ENCODE measurements at places on chromosomes 3 and 15.

GRCh38 chr3:58237238-58237940 lies at the start of gene ABHD6:
Gene ABHD6, plus strand, starts transcription at chr3:58237792. Its CDS starts 18,795 bp downstream, at chr3:58256587.
- DNase-seq: peak; percentile 68

GRCh38 chr15:60699845-60700244 lies 220.9 kb upstream of the ICE2 start:
- DNase-seq: no peak

- no peak for DNase-seq
Measured at GRCh38 chr15:91408476-91409076, 308.5 kb downstream of the SV2B start.

GRCh38 chr3:123871946-123872345 lies 12.2 kb downstream of the MYLK start:
- no peak for DNase-seq

GRCh38 chr15:50330921-50331320 lies 24.1 kb downstream of the GABPB1 start:
- DNase-seq: no peak

- no peak for DNase-seq
Measured at GRCh38 chr15:61702224-61703020, 357.8 kb downstream of the VPS13C start.

GRCh38 chr3:156859578-156859977 lies 33.4 kb downstream of the LEKR1 start:
- no peak for DNase-seq

- DNase-seq: no peak
Measured at GRCh38 chr3:138079901-138080300, 35.5 kb downstream of the DZIP1L start.

GRCh38 chr3:57892423-57892822 lies 115.8 kb upstream of the FLNB start:
- no peak for DNase-seq

GRCh38 chr15:62666046-62666445 lies 376.5 kb upstream of the TPM1 start:
- DNase-seq: no peak

DNA sequence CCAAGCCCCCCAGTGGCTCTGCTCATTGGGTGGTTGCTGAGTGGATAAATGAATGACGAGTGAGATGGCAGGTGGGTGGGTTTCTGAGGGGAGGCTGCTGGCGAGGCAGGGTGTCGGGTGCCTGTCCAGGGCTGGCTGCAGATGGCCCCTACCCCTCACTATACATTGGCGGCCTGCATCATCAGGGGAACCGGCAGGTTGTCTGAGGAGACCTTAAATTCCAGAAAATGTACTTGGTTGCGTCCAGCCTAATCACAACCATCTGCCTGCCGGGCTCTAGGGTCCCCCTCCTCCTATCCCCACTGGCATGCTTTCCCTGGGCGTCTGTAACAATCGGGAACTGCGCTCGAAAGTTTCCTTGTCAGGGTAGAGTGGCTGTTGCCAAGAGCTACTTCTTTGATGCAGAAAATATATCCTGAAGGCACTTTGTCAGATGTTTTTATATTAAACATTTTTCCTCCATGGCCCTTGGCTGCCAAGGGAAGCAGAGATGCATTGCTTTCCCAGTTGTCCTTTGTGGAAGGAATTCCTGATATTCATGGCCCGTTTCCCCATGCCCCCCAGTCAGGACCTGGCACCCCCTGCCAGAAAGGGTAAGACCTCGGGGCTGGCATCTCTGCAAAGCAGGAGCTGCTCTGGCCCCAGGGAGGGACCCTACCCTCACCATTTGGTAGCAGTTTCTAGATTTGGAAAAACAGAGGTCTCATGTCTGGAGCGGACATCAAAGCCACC lies 22.9 kb downstream of the SMAD6 start:
- DNase-seq: no peak

DNA sequence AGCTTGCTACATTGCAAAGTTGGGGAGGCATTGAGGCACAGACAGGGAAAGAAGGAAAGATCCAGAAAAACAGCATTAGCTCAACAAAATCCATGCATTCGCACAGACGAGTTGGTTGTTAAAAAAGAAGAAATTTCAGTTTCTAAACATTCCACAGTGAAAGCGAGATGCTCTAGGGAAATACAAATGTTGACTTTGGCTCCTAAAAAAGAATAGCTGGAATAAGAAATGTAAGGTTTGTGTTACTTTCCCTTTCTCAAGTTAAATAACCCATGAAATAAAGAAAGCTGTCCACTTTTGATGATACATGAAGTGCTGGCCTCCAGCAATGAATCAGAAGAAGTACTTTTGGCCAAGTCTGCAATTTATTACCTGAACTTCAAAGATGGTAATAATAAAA lies 465.1 kb downstream of the ERC2 start:
- DNase-seq: no peak

DNA sequence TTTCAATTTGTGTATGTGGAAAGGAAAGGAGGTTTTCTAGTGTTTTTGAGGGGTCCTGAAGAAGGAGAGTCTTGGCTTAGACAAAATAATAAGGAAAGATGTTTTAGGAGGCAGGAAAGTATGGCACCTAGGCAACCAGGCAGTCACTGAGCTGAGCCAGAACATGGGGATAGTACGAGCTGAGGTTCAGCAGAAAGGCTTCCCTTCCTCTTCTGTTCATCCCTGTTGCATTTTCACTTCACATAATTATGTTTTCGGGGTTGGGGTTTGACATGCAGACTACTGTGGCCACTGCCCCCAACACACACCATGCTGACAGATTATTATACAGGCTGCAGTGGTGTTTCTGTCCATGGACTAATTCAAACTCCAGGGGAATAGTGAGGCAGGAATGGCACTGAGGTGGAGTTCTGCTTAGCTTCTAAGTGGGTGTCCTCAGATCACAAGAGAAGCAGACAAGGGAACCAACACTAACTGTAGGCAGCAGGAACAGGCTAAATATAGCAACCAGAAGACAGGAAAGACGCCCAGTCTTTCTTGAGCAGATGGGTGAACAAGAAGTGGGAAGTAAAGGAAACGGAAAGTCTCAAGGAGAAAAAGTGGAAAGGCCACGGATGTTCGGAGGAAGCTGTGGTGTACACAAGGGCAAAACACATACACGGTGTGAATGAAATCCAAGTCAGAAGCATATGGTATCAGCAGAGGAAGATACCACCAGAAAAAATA lies 305.8 kb downstream of the PLCL2 start:
- no peak for DNase-seq

DNA sequence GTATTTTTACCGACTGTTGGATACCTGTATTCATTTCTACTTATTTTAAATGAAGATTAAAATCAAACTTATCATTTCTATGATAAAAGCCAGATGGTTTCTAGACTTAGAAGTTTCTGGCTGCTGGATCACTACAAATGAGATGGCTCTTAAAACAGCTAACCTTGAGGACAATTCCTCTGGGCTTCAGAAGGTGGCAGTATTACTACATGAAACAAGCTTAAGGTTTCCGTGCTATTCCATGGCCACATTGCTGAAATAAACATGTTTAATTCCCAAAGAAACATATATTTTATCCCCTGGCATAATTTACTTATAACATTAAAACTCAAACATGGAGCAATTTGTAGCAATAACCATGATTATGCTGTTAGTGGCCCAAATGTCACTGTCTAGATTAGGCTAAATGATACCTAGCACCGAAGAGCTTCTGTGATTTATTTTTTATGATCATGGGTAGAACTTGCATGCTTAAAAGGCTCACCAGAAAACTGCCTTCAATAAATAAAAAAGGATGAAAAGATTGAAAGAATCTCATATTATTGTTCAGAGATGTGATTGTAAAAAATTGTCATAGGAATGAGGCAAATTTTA lies 204.0 kb upstream of the NANOGP8 start:
- DNase-seq: no peak

DNA sequence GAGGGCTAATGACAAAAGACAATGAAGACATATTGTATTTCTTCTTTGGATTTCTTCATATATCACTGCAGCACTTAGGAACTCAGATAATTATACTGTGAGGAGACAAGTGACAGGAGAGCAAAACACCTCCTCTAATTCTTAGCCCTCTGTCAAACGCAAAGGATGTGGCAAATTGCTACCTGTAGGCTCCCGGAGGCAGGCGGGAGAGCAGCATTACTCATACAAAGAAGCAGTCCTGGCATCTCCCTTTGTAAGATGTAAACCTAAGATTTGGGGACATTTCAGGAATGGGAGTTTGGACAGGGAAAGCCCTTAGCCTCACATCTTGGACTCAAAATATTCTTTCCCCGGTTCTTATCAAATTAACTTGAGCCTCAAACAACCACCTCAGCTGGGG lies 460.8 kb downstream of the SOX2 start:
- no peak for DNase-seq

- DNase-seq: no peak
Measured at GRCh38 chr3:63937661-63938651, 25.8 kb upstream of the SCAANT1 start.

DNA sequence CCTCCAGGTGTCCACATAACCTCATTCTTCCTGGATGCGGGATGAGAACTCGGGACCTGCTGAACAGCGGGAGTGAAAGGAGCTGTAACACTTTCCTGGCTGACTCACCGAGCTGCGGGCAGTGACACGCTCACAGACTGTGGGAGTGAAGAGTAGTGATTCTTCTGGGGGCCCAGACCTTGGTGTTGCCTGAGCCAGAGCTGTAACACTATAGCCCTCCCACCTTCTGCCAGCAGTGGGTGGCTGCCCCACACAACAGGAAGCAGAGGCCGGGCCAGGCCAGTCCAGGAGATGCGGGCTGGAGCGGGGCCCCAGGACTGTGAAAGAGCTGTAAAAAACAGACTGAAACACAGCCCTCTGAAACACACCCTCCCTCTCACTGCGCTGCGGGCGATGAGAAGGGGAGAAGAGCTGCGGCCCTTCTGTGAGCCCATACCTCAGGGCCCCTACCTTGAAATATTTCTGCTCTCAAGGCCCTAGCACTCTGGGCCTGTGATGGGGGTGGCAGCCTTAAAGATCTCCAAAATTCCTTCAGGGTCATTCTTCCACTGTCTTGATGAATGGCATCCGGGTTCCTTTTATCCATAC lies 464.0 kb upstream of the CCDC54 start:
- DNase-seq: no peak

DNA sequence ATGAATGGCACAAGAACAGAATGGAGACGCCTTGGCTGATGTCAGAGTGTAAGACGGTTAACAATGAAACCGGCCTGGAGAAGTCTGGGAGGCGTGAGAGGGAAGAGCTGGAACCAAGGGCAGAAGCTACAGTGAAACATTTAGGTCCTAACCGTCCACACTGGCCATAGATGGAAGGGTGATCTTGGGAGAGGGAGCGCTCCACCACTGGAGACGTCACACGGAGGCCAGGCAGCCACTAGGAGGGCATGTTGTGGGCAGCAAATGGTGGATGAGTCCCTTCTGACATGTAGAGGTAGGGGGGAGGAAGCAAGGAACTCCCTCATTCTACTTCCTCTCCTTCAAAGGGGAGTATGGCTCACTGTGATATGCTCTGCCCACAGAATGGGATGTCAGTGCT lies 23.8 kb downstream of the FEM1B start:
- no peak for DNase-seq

GRCh38 chr3:179068779-179069530 lies 2.7 kb downstream of the ZMAT3 start:
- DNase-seq: no peak

- no peak for DNase-seq
Measured at GRCh38 chr3:173725507-173725906, 328.0 kb downstream of the NLGN1 start.

- no peak for DNase-seq
Measured at GRCh38 chr3:30516238-30516637, 90.2 kb upstream of the TGFBR2 start.

GRCh38 chr3:110813541-110813940 lies 258.1 kb upstream of the NECTIN3 start:
- DNase-seq: no peak

GRCh38 chr3:172635588-172635987 lies 75.3 kb downstream of the NCEH1 start:
- no peak for DNase-seq

GRCh38 chr3:121836064-121836463 lies 1.1 kb downstream of the EAF2 start:
- DNase-seq: no peak

DNA sequence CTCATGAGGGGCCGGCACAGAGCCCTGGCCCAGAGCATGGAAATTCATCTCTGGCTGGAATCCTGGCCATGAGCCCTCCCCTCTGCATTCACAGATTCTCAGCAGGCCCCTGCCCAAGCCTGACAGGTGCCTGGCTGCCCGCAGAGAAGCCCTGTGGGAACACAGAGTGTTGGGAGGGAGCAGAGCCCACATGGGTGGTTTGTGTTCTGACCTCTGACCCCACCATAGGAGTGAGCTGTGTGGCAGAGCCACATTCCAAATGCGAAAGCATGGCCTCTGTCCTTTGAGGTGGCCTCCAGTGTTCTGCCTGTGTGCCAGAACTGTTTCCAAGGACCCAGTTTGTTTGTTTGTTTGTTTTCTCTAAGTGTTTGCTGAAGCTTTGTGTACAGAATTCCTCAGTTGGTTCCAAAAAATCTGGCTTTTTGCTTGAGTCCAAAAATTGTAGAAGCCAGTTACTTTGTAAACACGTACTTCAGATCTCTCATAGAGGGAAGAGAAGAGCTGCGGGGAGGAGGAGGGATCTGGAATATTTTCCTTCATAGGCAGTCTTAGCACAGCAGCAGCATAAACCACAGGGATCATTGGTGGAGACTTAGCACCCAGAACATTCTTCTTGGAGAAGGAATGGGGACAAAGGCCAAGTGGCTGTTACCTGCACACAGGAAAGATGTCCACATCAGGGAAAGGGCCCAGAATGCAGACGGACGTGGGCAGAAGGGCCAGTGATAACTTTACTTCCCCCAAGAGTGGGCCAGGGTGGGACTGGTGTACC lies 36.0 kb downstream of the GRAMD2A start:
- no peak for DNase-seq
